Activated naive CD8-positive, alpha-beta T cell treated with anti-CD3 and anti-CD28 coated beads, Interleukin-2, amount 50 U/mL, for 16 hours (primary cell): ENCODE measurements at places on chromosomes 2 and 18.

- no peak for DNase-seq
Observed at GRCh38 chr2:121298476-121298875, 13.5 kb upstream of the TFCP2L1 start.

DNA sequence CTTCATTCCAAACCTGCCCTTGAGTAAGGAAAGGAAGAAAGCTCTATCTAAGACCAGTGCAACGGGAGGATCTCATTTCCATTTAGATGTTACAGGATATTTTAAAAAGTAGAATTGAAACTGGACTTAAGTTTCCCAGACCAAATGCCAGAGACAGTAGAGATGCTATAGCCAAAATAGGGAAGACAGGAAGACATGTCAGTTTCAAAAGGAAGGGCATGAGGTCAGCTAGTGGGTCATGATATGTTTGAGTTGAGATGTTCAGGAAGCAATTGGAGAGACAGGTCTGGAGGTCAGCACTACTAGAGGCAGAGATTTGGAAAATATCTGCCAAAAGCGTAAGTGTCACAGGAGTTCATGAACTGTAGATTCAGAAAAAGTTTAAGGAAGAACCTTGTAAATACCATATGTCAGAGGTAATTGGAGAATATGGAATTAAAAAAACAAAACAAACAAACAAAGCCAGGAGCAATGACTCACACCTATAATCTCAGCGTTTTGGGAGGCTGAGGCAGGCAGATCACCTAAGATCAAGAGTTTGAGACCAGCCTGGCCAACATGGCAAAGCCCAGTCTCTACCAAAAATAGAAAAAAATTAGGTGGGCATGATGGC, 50.8 kb downstream of the EPHA4 start:
- DNase-seq, result no peak

DNA sequence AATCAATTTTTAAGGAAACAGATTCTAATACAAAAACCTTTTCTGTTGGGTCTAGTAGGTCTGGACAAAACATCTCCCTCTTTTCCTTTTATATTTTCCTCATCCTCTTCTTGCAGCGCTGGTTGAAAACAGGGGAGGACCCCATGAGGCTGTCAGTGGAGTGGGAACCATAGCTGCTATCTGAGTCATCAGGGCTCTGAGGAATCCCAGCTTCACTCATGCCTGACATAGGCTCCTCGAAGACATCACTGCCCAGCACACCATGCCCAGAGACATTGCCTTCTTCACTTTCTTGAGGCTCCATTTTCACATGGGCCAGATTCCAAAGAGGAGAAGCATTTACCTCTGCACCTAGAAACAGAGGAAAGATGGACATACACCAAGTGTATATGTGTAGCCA, 10.0 kb downstream of the SUPT7L start:
- no peak for DNase-seq

DNA sequence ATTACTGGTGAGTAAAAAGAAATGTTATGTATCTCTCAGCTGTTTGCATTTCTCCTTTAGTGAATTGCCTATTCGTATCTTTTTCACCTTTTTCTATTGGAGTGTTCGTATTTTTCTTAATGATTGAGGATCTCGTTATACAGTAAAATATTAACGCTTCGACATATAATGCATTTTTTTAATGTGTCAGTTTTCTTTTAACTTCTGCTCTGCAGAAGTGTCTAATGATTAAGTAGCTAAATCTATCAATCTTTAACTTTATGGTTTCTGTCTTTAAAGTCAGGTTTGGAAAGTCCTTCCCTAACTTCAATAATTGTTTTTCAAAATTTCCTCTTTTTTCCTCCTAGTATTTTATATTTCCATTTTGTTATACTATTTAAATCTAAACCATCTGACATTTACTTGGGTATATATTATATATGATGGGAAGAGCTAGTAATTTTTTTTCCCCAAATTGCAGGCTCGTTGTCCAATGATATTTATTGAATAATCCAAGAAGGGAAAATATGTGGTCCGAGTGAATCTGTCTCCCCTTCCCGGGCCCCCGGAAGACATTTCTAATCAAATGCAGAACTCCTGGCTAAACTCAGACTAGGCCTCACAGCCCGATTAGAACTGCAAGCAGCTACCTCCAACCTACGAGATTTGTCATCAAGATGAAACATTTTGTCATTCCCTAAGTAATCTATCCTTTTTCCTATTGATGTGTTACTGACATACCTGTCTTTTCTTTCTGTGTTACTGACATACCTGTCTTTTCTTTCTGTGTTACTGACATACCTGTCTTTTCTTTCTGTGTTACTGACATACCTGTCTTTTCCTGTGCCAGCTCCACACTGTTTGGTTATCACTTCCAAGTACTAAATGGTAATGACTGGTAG, 17.2 kb downstream of the PCBP1 start:
- no peak for DNase-seq

DNA sequence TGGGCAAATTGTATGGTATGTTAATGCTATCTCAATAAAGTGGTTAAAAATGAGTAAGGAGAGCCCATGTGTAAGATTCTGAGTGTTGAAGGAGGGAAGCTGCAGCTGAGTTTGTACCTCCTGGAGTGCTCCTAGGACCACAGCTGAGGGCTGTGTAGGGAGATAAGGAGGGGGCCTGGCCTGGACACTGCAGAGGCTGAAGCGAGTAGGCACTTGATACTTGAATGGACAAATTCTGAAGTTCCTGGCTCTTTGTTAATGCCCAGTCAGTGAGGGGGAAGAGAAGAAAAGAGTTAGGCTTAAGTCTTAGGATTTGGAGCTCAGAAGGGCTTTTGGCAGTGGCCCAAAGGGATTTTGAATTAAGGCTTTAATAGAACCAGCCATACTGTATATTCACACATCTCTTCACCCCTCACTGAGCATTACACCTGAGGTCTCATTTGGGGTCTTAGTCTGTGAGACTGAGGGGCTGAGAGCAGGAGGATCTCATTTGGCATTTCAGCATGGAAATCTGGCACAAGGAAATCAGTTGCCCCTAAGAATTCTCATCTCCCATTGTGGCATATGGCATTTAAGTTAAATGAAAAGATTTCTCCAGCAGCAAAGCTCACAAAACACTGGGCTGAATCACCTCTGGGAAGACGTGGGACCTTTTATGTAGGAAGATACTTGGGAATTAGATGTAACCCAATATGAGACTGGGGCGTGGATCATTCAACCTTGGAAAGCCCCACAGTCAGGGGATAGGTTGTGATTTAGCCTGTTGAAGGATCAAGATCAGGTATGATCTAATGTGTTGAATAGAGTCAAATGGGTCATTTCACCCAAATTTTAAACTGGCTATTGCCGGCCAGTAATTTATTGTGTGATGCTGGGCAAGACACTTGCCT, 46.8 kb downstream of the LIPG start:
- no peak for DNase-seq

- DNase-seq, result no peak
Observed at GRCh38 chr2:26951236-26951635, 19.2 kb upstream of the MAPRE3 start.

DNA sequence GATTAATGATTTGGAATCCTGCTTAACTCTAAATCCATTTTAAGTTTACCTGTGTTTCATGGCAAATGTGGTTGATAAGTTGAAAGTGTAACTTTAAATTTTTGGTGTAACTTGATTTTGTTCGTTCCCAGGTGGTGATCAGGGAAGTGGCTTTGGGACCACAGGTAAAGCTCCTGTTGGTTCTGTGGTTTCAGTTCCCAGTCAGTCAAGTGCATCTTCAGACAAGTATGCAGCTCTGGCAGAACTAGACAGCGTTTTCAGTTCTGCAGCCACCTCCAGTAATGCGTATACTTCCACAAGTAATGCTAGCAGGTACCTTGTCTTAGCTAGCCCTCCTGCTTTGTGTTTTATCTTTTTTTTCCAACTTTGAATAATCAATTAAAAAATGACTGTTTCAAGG, 62.8 kb downstream of the AGFG1 start:
- DNase-seq, result no peak

- no peak for DNase-seq
Observed at GRCh38 chr18:9092665-9093064, 9.8 kb upstream of the NDUFV2 start.

- peak; percentile 13 for DNase-seq
Observed at GRCh38 chr18:48455555-48456478, 46.6 kb upstream of the ZBTB7C start.

GRCh38 chr2:158809816-158810215, 14.7 kb downstream of the DAPL1 start:
- DNase-seq, result no peak

DNA sequence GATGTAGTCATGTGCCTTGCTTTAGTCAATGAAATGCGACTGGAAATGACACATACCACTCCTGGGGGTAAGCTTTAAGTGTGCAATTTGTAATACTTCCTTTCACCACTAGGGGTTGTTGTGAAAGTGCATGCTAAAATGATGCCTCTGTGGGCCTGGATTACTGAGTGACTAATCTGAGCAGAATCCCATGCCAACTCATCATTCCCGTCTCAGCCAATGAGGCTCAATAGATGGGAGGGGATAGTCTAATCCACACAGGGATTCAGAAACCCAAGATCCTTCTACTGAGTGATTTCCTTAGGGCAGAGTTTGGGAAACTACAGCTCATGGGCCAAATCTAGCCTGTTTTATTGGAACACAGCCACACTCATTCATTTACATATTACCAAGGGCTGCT, 54.0 kb downstream of the HRH4 start:
- DNase-seq, result no peak

DNA sequence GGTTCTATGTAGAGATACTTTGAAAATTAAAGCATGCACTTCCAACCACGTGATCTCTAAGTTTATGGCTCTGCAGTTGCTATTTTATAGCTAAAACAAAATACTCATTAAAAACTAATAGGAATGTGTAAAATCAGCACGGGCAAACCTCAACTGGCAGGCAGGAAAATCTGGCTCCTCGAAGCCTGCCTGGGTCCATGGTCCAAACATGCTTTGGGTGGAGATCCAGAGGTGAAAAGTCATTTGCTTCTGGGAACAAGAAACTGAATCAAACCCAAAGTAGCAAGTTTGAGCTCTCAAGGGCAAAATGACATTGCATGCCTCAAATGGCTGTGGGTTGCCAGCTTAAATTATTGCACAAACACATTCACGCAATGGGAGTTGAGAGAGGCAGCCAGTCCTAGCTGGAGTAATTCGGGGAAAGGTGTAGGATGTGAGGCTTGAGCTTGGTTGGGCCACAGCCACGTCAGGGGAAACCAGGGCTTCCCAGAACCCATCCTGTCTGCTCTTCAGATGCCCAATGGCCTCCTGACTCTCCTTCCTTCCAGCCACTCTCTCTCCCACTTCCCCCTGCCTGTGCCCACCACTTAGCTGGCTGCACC, 75.2 kb upstream of the LCLAT1 start:
- no peak for DNase-seq

GRCh38 chr2:224723586-224724217, 7.5 kb upstream of the CCDC195 start:
- DNase-seq, result no peak

DNA sequence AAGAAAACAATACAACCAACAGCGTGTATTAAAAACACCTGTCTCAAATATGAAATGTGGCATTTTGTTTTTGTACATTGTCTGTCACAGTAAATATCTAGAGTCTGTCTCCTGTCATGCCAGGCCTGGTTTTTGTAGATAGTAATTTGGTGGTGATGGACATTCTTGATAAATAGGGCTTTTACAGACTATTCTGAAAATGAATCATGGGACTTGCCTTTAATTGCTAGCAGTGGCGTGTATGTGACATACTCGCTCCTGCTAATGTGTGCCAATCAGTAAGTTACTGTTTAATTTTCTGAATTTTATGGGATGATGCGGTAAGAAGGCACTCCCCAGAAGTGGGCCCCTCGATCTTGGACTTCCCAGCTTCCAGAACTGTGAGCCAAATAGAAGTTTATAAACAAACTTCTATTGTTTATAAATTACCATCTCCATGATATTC, 83.7 kb downstream of the TANC1 start:
- no peak for DNase-seq

GRCh38 chr2:185219981-185220380, 518.6 kb upstream of the FSIP2 start:
- DNase-seq, result no peak

- DNase-seq, result no peak
Observed at GRCh38 chr2:171228826-171229225, 68.1 kb upstream of the TLK1 start.

DNA sequence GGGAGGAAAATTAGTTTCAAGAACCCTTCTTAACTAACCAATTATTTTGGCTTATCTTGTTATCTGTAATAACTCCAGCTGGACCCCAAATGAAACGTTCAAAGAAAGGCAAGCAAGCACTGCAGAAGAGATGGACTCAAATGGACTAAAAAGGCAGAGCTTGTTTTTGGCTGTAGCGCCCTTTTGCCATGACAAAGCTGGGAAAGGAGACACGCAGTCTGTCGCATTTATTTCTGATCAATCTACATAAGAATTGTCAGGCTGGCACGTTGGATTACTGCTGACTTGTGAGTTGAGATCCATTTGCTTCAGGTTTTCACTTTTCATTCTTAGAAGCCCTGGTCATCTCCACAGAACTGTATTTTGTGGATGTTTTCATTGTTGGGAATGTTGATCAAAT, 402.9 kb downstream of the TMEM182 start:
- DNase-seq, result no peak

- DNase-seq, result no peak
Observed at GRCh38 chr18:51623653-51624052, 426.2 kb upstream of the MEX3C start.

DNA sequence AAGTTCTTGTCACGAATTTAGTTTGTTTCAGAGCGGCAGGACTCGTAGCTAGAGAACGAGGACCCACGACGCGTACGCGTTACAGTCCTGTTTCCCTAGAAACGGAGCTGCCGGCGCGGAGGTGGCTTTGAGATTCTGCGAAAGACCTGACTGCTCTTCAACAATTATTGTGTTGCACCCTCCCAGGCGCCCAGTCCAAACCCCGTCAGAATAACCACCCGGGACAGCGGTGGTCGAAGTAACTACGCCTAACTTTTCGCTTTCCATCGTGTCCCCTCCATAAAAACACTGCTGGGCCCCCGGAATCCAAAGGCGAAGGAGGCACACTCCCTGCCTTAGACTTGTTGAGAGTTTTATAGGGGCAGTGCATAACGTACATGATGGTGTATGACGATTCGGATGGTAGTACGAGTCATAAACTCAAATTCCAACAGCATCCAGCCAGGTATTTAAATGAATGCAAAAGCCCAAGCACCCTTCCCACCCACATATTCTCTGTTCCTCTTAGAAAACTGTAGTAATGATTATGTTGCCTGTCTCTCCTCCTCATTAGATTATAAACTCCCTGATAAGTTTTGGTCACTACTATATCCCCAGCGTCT, 651 bp upstream of the STAM2 start:
- DNase-seq, result no peak

DNA sequence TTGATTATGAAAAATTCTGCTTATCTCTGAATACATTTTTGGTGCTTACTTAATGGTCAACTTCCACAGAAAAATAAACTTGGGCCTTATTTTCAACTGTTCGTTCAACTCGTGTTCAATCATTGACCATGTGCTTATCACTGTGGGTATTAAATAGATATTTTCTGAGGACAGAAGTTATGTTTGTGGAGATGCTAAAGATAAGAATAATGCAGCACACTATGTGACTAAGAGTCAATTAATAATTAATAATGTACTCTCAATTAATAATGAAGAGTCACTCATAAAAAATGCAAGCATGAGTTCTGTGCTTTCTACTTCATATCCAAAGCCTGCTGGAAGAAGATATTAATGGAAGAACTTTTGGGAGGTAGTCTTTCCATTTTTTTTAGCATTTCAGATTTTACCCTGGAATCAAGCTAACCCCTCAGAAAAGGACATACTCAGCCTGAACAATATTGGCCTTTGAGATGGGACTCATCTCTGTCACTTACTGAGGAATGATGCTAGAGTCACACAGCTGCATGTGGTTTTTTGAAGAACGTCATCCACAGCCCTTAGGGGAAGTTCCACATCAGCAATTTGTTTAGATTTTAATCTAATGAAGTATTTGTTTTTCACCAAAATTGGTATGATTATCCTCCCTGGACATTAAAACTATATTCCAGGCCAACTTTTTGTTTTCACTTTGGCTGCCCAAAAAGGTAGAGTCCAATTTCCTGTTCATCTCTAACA, 191.9 kb upstream of the CRIM1 start:
- no peak for DNase-seq
